ENCODE measurements at places on chromosomes 7 and 10.

- DNase-seq = no peak
These were observed 59.8 kb upstream of the GDF10 start for GRCh38 chr10:47240173-47240572.

GRCh38 chr7:158581440-158582088 is 6.1 kb downstream of the PTPRN2 start:
- no peak for DNase-seq

DNA sequence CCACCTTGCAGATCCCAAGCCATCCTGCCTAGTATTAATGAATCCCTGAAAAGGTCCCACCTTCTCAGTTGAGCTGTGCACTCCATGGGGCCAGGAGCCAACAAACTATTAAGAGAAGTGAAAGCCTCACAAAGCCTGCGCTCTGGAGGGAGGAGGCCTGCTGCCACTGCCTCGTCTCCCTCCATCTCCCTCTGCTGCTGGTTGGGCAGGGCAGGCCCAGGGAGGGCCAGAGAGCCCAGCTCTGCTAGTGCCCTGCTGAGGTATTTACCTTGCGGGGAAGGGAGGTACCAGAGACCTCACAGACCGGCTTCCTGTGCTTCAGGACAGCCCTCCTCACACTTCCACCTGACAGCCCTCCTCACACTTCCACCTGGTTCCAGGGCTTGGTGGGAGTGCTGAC is 171.5 kb downstream of the SH3PXD2A start:
- no peak for DNase-seq

DNA sequence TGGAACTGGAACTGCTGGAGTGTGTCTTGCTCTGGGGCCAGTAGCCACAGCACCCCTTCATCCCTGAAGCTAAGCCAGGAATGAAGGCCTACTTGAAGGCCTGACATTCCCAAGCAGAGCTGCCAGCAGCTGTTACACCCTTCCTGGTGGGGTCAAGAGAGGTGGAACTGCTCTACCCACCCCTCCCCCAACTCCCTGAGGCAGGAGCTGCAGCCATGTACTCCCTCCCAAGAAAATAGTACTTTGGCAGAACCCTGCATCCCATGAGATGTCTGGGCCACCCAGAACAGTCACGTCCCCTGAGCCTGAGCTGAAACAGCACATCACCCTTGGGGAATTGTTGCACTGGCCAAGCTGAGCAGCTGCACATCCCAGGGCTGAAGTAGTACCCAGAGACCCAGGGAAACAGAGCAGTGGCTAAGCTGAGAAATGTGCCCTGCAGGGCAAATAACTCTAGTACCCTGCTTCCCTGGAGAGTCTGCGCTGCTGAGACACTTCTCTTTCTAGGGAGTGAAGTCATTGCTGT is 63.4 kb upstream of the PLA2G12B start:
- no peak for DNase-seq

DNA sequence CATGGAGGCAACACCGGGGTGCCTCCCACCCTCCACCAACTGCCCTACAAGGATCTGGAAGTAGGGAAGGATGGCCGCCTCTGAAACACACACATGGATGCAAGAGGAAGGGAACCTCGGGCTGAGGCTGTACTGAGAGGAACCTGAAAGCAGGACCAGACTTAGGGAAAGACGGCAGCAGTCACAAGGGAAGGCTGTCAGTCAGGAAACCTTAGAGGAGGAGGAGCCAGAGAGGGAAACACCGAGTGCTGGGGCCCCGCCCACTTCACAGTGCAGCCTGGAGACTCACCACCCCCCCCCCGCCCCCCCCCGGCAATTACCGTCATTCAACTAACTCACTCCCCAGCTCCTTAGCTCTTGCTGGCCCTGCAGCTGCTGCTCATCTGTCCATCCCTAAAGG is 2.5 kb downstream of the CYREN start:
- no peak for DNase-seq

- no peak for DNase-seq
These were observed 122.0 kb downstream of the MARCHF5 start for GRCh38 chr10:92413011-92413410.

GRCh38 chr10:24382979-24383663 is 174.2 kb downstream of the KIAA1217 start:
- no peak for DNase-seq

- peak; percentile 43 for DNase-seq
These were observed 162.3 kb downstream of the BAMBI start for GRCh38 chr10:28839600-28840007.

DNA sequence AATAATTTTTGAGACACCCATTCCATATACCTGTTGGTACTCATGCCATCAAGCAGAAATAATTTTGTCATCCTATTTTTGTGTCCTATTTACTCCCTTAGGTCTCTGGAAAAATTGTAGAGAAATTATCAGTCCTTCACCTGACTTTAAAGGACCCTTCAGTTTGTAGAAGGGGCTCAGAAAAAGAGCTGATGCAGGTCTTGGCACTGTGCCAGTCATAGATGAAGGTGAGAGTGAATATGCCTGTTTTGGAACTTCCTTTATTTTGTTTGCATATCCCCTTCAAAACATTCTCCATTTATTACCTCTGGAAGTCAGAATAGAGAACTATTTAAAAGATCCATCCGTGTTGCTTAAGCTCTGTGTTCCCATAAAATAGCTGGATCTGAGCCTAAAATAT is 321.0 kb upstream of the TPK1 start:
- DNase-seq = no peak

DNA sequence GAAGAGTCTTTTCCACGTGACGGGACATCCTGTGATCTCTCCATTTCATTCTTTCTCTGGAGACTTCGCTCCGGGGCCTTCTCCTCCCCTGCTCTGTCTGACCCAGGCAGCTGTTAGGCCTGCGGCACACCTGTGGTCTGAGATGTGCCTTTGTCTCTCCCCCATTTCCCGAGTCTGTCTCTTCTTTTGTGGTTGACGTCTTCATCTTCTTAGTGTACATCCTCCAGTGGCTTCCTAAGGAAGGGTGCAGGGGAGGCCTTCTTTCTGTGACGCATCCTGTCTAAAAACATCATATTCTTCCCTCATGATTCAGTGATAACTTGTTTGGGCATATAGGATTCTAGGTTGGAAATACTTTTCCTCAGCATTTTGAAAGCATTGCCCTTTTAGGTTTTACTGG is 17.2 kb upstream of the ATP6V0E2 start:
- no peak for DNase-seq

GRCh38 chr7:142808461-142808801 is 37.7 kb downstream of the PRSS2 start:
- no peak for DNase-seq

DNA sequence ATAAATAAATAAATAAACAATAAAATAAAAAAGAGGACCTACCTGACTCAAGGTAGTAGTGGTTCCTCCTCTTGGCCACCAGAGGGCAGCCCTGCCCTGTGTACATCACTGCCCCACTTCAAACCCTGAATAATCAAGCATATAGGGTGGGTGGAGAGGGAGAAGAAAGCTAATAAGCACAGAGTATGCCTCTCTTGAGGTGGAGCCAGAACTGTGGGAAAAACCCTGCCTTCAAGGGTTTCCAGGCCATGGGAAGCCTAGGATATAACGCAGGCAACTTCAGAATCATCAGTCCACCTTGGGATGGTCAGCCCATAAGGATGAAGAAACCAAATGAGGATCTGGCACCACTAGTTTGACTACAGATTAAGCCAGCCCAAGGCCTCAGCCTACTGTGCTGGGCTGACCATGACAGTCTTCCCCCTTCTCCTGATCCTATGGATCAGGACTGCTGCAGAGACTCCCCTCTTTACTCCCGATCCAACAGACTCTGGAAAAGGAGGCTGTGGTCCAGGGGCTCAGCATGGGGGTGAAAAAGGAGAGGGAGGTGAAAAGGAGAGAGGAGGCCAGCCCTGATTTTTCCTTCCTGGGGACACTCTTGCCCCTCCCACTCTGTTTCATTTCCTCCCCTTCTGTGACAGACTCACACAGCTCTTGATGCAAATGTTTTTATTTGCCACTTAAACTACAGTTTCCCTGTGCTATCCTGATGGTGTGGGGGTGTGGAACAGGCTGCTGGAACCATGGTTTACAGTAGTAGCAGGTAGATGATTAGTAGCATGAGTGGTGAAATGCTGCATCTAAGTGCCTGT is 10.1 kb downstream of the AVPI1 start:
- DNase-seq = peak; percentile 60

- DNase-seq = no peak
These were observed 91.3 kb downstream of the SCRN1 start for GRCh38 chr7:29898301-29898700.

GRCh38 chr7:108367314-108367713 is 88.9 kb downstream of the NRCAM start:
- DNase-seq = no peak

DNA sequence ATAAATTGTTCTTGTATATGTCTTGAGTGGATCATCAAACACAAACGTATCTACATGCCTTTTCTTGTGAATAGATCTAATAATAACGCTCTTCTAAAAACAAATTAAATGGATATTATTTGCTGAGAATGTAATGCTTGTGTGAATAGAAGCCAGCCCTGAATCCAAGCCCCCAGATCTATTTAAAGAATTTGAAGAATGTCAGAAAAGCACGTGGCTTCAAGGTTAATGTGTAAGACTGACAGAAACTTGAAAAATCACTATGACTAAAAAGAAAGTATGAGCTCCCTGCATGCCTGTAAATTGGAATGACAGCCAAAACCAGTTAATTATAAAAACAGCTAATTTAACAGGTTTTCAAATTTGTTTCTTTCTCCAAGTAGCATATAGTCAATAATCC is 43.2 kb upstream of the ATRNL1 start:
- peak; percentile 67 for DNase-seq

DNA sequence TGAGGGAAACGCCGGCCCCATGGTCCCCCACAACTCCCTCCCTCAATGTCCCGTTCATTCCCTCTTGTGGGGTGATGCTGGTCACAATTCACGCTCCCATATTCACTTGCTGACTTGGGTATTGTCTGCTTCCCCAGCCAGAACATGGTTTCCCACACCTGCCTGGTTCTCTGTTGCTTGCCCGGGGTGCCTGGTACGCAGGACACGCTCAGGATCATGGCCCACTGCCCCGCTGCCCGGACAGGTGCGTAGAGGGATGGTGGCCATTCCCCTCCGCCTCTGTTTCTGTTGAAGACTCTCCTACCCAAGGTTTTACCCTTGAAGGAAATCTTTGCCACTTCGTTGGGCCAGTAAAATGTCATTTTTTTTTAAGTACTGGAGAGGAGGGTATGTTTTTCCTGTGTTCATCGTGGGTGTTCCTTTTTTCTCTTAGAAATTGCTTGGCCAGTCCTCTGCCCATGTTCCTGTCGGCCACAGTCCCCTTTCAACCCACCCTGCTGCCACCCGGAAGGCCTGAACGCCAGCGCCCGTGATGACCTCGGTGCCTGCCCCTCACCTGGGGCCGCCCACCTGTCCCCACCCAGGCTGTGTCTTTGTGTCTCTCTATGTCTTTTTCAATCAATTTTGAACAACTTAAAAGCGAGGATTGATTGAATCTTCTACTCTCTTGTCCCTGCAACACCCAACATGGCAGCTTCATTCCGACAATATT is 38.2 kb downstream of the FOXL3 start:
- no peak for DNase-seq

DNA sequence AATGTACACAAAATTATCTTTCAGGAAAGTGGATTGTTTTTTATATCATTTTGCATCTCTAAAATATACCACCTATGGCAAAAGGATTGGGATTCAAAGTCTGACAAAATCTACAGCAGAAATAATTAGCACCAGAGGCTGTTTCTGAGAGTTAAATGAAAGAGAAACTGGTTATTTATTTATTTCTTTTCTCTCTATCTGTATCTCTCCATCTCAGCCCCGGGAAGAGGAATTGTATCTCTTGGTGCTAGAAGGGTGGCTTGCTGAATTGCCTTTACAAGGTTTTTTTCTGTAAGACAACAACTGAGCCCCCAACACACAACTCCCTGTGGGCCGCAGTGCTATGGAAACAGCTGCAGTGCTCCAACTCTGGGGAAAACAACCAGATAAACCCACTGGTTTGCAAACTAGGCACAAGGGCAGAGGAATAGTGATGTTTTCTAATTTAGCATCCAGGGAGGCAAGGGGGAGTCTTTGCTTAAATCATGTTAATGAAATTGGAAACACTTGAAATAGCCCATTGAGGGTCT is 249.0 kb downstream of the KCNMA1 start:
- no peak for DNase-seq

DNA sequence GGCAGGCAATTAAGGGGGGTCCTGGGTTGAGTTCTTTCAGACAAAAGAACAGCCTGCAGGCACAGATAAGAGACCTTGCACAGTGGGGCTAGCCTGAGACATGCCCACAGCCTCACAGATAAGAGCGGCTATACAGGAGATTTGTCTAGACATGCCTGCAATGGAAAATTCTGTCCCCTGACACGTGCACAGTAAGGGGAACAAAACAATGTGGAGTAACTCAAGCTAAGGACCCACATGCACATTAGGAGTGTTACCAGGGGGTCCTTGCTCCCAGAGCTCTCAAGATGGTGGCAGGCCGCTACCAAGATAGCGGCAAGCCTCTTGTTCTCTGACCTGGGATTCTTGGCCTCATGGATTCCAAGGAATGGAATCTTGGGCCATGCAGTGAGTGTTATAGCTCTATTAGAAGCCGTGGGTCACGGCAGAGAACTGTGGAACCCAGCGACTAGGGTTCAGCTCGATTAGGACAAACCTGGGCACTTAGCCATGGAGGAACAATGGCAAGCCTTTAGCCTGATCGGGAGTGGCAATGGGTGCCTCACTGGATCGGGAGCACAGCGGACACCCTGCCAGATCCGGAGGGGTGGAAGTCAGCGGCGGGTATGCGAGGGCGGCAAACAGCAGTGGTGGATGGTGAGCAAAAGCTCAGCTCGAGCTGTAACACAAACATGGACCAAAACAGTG is 196.9 kb downstream of the CCSER2 start:
- DNase-seq = no peak

GRCh38 chr7:70259502-70259901 is 661.2 kb downstream of the AUTS2 start:
- DNase-seq = peak; percentile 8

DNA sequence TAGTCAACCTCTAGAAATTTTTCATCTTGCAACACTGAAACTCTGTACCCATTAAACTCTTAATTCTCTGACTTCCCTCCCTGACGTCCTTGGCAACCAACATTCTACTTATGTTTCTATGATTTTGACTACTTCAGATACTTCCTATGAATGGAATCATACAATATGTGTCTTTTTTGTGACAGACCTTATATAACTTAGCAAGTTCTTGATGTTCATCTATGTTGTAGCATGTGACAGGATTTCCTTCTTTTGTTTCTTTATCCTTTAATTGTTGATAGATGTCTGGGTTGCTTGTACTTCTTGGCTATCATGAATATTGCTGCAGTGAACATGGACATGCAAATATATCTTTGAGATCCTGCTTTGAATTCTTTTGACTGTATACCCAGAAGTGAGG is 240.8 kb downstream of the ADK start:
- DNase-seq = no peak

GRCh38 chr10:49593998-49594397 is 16.1 kb upstream of the SLC18A3 start:
- DNase-seq = no peak

GRCh38 chr7:67637023-67637358 is 640.4 kb downstream of the TYW1 start:
- peak; percentile 1 for DNase-seq

- no peak for DNase-seq
These were observed 108.2 kb downstream of the AASS start for GRCh38 chr7:122035876-122036275.

- peak; percentile 23 for DNase-seq
These were observed 8.0 kb downstream of the RSU1 start for GRCh38 chr10:16809074-16809718.

- DNase-seq = no peak
These were observed 107.4 kb downstream of the SH3PXD2A start for GRCh38 chr10:103748020-103748419.

GRCh38 chr7:81503336-81503735 is 266.5 kb downstream of the HGF start:
- no peak for DNase-seq

Data from fibroblast of skin of scalp (primary cell).